ENCODE measurements at places on chromosomes 11 and 22.

- no peak for DNase-seq
Observed at GRCh38 chr11:77204754-77205466, 76.9 kb downstream of the MYO7A start.

DNA sequence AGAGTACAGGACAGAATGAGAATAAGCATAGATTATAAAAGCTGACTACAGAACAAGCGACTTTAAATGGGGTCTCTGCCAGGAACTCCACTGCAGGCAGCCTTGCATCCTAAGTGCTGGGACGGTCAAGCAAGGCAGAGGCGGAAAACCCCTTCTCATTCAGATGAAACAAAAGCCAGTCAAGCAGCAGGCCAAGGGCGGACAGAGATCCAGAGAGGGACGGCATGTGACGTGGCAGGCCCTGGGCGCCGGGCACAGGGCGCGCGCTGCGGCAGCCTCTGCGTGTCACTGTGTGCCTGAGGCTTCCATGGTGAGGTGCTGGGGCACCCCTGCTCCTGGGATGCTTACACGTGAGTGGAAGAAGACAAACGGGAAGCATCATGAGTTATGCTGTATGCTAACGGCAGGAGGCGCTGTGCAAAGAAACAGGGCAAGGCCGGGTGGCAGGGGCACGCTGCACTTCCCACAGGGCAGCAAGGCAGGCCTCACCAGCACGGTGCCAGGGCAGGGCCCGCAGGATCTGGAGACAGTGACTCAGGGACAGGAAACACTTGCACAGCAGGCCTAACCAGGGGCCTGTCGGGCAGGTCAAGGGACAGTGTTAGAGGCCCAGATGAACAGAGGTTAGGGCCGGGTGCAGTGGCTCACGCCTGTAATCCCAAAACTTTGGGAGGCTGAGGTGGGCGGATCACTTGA is 6.2 kb downstream of the TOLLIP start:
- no peak for DNase-seq

DNA sequence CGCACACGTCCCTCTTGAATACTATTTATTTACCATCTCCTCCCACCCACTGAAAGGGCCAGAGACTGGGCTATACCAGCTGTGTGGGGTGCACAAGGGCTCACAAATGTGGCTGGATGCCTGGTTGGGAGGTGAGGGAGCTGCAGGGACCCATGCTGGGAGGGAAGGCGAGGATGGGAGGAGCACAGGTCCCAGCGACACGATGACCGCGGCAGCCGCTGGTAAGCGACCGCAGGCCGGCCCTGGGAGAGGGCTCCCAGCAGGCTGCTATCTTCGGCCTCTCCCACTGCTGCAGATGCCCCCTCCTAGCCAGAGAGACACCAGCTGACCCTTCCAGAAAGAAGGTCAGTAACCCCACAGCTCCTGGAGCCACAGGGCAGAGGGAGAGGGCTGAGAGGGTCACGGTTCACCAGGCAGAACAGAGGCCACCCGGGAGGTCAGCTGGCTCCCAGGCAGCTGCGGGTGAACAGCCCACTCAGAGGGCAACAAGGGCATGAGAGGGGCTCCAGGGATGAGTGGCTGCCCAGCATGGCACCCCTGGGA is 163.9 kb downstream of the CRYBB2 start:
- no peak for DNase-seq

- no peak for DNase-seq
Observed at GRCh38 chr22:35135165-35135564, 69.2 kb downstream of the ISX start.

DNA sequence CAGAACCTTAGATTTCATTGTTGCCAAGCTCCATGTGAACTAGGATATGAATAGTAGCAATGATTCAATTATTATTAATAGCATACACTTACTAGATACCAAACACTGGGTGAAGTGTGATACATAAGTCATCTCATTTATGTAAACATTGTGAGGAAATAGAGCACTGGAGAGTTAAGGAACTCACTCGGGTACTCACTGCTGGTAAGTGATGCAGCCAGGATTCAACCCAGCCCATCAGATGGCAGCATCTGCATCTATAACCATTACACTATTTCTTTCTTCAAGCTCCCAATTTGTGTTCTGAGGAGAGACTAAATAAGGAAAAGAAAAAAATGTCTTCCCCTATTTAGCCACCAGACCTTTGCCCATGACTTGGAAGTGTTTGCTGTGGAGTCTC is 10.2 kb upstream of the ALG8 start:
- DNase-seq, result no peak

DNA sequence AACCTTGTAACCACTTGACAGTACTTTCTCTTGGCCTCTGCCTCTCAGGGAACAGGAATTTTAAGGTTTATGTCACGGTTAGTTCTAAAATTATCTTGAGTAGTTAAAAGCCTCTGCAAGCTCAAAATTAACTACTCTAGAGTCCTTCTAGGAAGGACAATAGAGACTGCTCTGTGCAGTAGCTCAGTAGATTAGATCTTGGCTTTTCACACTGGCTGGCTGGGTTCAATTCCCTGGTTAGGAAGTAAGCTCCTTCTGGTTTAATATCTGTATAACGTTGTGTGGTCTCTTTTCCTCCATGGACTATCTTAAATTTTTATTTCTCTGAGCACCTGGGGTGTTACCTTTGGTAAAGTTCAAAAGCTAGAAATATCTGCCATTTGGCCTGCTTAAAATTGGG is 109.2 kb downstream of the AASDHPPT start:
- DNase-seq, result no peak

DNA sequence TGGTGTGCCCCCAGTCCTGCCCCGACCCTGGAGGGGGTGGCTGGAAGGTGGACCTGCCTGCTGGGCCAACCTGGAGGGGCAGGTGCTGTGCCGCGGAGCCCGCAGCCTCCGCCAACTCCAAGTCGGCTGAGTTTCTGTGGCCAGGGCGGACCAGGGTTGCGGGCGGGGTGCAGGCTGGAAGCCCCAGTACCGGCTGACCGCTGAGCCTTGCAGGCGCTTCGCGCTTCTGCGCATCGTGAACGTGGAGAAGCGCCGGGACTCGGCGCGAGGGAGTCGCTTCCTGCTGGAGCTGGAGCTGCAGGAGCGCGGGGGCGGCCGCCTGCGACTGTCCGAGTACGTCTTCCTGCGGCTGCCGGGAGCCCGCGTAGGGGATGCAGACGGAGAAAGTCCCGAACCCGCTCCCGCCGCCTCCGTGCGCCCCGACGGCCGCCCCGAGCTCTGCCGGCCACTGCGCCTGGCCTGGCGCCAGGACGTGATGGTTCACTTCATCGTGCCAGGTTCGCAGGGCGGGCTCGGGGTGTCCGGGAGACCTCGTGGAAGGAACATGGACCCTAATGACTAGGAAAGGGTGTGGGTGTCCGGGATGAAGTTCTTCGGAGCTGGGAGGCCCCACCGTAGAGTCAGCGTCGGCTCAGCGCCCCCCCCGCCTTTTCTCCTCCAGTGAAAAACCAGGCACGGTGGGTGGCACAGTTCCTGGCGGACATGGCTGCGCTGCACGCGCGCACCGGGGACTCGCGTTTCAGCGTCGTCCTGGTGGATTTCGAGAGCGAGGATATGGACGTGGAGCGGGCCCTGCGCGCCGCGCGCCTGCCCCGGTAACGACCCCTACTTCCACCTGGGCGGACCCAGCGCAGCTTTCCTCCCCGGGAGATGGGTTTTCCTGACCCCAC is 10.2 kb downstream of the B4GALNT4 start:
- DNase-seq, result no peak

GRCh38 chr11:75313513-75314272 is 37.8 kb downstream of the ARRB1 start:
- no peak for DNase-seq

GRCh38 chr22:26669060-26669481 is 11.7 kb downstream of the MIAT start:
- DNase-seq, result peak; percentile 9

GRCh38 chr22:35308480-35309021 is 8.9 kb downstream of the TOM1 start:
- no peak for DNase-seq

DNA sequence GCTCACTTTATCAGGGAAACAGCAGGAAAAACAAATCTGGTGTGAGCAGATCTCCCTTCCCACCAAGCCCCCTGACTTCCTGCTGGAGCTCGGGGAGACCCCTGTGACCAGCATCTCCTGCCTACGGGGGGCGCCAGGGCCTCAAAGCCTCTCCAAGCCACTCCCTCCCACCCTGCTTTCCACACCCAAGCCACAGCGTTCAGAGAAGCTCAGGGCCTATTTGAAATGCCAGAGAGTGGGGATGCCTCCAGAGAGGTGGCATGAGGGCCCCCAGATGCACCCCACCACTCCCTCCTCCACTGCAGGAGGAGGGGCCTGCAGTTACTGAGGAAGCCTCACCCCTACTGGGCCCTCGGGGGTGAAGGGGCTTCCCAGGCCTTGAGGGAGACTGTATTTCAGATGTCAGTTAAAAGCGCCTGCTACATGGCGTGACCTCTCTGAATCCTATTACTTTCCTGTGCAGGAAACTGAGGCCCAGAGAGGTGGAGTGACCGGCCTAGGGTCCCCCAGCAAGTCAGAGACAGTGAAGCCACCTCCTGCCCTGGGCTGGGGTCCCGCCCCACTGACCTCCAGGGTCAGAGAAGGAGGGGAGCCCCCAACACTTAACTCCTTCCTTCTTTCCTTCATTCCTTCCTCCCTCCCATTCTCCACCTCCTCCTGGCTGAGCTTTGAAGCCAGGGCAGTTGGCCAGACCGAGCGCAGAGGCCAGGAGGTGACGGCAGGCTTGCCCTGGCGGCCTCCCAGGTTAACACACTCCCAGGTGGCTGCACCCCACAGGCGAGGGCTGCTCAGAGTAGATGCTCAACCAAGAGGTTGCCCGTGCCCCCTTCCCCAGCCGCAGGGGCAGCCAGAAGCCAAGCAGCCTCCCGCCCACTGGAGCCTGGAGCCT is 6.0 kb upstream of the CDKN1C start:
- no peak for DNase-seq

DNA sequence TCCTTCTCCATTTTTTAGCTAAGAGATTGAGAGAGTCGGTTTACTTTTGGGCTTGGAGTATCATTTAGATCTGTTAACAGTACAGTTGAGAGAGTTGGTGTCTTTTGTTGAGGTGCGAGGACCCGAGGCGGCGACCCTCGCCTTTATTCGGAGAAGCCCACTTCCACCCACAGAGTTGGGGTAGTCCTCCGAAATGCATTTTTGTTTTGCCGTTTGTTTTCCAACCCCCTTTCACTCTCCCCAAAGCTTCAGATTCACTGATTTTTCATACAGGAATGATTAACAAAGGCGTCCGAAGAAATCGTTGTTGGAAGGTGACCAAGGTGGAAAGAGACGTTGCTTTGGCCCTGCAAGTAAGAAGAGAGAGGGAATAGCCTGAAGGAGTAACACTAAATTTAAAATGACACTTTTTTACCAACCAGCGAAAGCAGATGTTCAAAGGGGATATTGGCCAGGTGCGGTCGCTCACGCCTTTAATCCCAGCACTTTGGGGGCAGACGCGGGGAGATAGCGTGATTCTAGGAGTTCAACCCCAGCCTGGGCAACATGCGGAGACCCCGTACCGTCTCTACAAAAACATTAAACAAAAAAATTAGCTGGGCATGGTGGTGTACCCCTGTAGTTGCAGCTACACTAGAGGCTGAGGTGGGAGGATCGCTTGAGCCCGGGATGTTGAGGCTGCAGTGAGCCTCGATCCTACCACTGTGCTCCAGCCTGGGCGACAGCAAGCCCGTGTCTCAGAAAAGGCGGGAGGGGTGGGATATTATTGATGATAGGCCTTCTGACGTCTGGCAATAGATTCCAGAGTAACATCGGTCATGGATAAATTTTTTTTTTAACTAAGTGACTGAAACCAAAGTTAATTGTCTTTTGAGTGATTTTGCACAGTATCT is 899 bp upstream of the RAB30 start:
- no peak for DNase-seq

DNA sequence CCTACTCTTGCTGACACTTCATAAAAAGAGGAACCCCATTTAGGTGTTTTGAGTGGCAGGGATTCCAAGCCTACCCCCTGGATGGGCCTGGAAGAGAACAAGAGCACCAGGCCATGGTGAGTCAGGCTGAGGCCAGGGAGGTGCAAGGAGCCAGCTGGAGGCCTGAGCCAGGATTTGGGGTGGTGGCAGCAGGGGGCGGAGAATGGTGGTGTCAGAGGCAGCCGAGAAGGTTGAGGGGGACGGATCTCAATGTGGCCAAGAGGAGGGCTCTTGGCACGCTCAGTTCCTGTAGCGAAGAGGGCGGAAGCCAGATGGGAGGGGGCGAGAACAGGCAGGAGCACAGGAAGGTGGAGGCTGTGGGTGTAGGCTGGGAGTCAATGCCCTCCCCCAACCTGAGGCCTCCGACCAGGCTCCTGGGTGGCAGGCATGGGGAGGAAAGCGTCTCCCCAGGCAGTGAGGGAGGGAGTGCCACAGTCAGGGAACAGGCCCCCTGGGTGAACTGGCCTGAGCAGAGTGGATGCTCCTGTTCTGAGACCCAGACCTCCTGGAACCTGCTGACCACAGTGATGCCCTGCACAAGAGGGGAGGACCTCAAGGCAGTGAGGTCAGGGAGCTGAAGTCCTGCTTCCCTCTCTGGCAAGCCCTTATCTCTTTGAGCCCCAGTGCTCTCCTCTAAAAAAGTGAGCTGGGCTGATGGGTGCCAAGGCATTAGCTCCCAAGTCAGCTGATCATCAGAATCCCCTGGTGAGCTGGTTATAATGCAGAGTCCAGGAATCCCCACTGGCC is 13.9 kb downstream of the RTN4RL2 start:
- DNase-seq, result no peak

- DNase-seq, result no peak
Observed at GRCh38 chr22:21837248-21837979, 30.0 kb downstream of the MAPK1 start.

DNA sequence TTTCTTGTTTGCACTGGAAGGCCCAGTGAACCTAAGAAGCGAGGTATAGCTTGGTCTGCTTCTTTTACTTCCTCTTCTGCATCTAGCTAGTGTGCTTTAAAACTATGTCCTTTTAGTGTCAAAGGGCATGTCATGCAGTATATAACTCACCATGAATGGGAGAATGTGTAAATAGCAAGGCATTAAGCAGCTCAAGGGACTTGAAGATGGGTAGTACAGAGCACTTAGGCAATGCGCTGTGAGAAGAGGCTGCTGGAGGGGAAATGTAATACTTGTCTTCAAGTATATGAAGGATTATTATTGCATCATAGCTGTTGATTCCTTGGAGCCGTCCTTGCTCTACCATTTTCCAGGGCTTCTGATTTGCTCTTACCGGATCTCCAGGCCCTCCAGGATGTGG is 7.6 kb downstream of the MAML2 start:
- DNase-seq, result no peak

GRCh38 chr11:130429120-130429681 is 792 bp upstream of the ADAMTS8 start:
- no peak for DNase-seq

GRCh38 chr22:34587357-34588356 is 478.3 kb upstream of the ISX start:
- no peak for DNase-seq

DNA sequence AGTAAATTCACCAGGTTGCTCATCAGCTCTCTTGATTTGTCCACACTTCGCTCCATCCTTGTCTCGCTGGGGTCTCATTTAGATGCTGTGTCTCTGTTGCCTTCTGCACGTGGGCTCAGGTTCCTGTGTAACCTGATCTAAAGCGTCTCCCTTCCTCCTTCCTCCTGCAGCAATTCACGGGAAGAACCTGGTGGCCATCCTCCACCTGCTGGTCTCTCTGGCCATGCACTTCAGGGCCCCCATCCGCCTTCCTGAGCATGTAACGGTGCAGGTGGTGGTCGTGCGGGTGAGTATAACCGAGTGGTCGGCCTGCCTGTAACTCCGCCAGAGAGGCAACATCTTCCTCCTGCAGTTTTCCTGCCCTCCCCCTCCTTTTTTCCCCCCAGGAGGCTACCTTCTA is 48.0 kb upstream of the PARVG start:
- no peak for DNase-seq

GRCh38 chr22:47290706-47291430 is 528.4 kb downstream of the TBC1D22A start:
- DNase-seq, result no peak

All from KG1 (cell line).